NCI-H1436 treated with DMSO at 0.1 percent for 48 hours (cell line): ENCODE measurements at places on chromosomes 13 and 19.

- DNase-seq: no peak
Observed at GRCh38 chr19:42528354-42529247, at the start of gene CEACAM1. Gene CEACAM1, minus strand, starts transcription at chr19:42528481. Its CDS starts 107 bp downstream, at chr19:42528374.

- no peak for DNase-seq
Observed at GRCh38 chr13:50745542-50746115, 97.9 kb downstream of the DLEU7 start.

GRCh38 chr19:29535214-29535831, 9.5 kb downstream of the VSTM2B start:
- DNase-seq: no peak

DNA sequence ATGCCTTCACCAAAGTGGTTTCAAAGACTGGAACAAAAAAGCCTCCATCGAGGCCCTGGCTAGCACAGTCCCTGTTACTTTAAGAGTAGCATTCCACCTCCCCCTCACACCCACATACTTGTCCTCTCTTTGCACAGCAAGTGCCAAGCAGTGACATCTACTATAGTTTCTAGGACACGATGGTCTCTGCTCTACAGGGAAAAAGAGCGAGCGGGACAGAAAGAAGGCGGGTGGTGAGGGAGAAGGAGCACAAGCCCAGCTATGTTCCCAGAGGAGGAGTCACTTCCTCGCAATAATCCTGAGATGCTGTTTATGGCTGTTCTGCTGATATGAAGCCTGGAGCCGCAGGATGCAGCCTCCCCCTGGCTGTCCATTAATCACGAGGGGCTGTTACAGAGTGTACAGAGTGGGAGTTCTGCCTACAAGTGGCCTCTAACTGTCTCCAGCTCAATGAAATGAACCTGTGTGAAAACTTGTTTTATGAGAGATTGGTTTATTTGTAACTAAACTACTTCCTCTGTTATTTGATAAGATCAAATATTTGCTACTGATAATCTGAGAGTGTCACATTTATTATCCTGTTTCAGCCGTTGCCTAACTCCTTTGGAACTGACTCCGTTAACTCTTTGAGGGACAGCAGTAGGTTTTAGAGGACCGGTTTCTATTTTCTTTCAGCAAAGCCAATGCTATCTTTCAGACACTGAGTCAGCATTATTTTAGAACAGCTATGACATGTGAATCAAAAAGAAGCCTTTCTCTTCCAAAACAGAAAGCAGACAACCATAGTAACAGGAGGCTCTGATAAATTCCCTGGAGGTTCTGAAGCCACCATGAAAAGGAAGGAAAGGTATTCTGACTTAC, 208.0 kb downstream of the SPRY2 start:
- no peak for DNase-seq

GRCh38 chr19:4744451-4745174, 21.0 kb upstream of the DPP9 start:
- no peak for DNase-seq

- DNase-seq: no peak
Observed at GRCh38 chr19:47183601-47184000, 47.4 kb downstream of the BBC3 start.

DNA sequence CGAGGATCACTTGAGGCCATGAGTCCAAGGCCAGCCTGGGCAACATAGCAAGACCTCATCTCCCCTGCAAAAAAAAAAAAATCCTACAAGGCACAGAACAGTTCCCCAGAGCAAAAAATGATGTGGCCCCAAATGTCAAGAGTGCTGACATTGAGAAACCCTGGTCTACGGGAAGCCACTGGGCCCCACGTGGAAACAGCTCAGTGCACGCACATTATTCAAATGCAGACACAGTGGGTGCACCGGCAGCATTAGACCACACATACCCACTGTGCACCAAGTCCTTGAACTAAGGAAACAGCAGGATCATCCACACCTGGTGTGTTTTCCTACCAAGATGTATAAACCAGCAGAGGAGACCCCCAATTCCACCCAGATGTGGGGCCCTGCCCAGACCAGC, 35.0 kb upstream of the ADGRE5 start:
- DNase-seq: no peak

DNA sequence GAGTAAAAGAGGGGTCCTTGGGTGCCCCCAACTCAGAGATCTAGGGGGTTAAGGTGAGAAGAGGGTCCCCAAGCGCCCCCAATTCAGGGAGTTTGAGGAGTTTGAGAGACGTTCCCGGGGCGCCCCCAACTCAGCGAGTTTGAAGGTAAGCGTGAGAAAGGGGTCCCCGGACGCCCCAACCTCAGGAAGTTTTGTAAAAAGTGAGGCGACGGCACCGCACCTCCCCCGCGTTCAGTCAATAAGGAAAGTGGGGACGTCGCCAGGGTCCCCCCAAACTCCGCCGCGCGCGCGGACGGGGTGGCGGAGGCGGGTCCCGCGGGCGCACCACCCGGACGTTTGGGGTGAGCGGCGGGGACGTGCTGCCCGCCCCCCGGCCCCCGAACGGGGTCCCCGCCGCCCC, 353 bp downstream of the RFX2 start:
- DNase-seq: no peak
